ENCODE measurements at places on chromosomes 1 and 21.

DNA sequence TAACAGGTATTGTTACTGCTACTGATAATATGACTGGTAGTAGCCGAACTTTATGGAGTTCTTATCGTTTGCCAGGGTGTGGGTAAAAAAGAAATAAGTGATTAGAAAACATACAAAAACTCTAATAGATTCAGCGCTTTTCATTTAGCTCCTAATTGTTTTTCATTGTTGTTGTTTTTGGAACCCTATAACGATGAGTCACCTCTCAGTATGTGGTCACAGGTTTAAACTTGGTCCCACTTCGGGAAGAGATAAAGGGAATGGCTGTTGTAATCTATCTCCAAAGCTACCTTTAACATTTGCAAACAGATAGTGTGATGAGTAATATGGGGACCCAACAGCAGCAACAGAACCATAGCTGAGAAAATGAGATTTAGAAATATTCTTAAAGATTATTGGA lies 62.7 kb upstream of the BCL10 start:
- DNase-seq: no peak

DNA sequence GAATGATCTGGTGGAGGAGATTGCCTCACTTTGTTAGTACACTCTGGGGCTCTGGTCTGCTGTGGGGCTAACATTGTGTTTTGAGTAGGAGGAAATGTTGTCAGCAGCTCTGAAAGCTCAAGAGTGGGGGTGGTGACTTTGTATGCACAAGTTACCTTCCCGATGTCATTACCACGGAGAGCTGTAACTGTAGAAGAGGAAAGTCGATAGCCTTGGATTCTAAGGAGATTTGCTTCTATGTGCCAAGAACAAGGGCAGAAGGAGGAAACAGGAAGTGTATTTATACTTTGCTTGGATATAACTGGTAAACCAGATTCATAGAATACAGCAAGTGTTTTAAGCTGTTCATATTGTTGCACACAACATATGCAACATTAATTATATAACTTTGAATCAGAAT lies 196.1 kb downstream of the AMY1C start:
- DNase-seq: no peak

DNA sequence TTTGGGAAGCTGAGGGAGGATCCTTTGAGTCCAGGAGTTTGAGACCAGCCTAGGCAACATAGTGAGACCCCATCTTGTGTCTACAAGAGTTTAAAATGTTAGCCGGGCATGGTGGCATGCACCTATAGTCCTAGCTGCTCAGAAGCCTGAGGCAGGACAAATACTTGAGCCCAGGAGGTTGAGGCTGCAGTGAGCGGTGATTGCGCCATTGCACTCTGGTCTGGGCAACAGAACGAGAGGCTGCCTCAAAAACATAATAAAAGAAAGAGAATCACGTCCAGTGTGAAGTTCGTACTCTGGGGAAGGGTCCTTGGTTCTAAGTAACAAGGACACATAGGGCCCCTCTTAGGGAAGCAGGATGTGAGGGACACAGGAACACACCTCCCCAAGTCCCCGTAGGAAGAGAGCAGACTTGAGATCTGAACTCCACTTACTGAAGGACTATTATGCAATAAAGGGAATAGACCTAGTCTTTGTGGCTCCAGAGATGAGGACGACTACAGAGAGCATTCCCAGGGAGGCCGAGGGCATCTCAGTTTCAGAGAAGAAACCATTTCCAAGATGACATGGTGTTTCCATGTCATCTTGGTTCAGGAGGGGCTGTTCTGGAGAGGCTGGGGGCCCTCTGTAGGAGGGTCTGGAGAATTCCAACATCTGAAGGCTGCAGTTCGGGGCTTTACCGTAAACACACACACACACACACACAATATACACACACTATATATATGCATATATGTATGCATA lies 10.8 kb upstream of the ENO1 start:
- no peak for DNase-seq

- peak; percentile 52 for DNase-seq
Measured at GRCh38 chr1:65063025-65063424, 85.0 kb upstream of the AK4 start.

- DNase-seq: no peak
Measured at GRCh38 chr1:184965944-184966860, 8.1 kb downstream of the NIBAN1 start.

DNA sequence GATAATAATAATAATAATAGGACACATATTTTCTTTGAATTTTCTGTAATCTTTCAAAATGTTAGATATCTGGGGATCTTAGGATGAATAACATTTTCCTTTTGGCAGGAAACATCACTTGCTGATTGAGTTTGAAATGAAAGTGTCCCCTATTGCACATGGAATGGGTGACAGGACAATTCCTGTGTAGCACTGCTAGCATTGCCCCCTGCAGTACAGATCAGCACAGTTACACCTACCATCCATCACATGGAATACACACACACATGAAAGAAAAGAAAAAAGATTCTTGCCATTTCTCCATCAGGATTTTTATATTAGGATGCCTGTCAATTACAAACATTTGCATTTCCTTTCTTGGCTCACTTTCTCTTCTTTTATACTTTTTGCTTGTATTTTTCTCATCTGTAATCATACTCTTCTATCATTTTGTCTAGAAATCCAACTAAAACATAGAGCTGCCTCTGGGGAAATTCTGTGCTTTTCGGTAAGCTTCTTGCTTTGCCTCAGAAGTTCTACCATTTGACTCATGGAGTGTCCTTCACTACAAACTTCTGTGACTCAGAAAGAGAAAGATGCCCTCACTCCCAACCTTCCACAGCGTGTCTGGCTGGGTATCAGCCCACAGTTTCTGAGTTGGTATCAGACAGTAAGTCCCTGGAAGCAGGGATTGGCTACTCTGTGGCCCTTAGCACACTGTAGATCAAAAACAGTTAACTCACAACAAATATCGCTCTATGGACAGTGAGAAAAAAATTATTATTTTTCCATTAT lies 641.2 kb downstream of the PTPRC start:
- DNase-seq: no peak

DNA sequence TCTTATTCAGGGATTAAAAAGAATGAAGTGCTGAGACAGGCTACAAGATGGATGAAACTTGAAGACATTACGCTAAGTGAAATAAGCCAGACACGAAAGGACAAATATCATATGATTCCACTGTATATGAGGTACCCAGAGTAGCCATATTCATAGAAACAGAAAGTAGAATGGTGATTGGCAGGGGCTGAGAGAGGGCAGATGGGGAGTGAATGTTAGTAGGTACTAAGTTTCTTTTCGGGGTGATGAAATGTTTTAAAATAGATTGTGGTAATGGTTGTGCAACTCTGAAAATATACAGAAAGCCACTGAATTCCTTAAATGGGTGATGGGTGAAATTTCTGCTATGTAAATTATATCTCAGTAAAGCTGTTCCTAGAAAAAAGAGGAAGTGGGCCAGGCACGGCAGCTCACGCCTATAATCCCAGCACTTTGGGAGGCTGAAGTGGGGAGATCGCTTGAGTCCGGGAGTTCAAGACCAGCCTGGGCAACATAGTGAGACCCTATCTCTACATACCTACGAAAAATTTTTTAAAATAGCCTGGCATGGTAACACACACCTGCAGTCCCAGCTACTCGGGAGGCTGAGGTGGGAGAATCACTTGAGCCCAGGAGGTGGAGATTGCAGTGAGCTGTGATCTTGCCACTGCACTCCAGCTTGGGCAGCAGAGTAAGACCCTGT lies 15.9 kb downstream of the SLC27A3 start:
- peak; percentile 93 for DNase-seq

- DNase-seq: no peak
Measured at GRCh38 chr1:17924578-17924977, 169.4 kb downstream of the ACTL8 start.

- DNase-seq: peak; percentile 83
Measured at GRCh38 chr1:65310078-65310587, 790 bp downstream of the DNAJC6 start.

- peak; percentile 84 for DNase-seq
Measured at GRCh38 chr1:243435836-243436235, 180.0 kb downstream of the SDCCAG8 start.

GRCh38 chr1:62304515-62304914 lies 14.7 kb downstream of the KANK4 start:
- no peak for DNase-seq

GRCh38 chr1:232382671-232383070 lies 247.3 kb downstream of the SIPA1L2 start:
- no peak for DNase-seq

DNA sequence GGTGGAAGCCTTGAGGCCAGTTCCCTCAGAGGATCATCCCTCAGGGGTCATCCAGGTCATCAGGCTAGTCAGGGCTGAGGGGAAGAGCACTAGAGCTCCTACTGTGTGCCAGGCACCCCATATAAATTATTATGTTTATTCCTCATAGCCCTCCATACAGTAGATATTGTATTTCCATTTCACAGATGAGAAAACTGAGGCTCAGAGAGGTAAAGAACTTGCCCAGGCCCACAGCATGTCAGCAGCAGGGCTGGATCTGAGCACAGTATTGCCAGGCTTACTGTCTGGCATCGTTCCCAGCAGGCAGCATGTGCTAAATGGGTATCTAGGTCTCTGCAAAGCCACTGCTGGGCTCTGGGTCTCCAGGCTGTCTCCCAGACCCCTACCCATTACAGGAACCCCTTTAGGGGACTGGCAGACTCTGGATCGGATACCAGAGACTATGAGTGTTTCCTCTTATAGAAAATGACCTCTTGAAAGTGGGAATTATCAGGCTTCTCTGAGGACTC lies 153.3 kb downstream of the PTPRU start:
- no peak for DNase-seq

DNA sequence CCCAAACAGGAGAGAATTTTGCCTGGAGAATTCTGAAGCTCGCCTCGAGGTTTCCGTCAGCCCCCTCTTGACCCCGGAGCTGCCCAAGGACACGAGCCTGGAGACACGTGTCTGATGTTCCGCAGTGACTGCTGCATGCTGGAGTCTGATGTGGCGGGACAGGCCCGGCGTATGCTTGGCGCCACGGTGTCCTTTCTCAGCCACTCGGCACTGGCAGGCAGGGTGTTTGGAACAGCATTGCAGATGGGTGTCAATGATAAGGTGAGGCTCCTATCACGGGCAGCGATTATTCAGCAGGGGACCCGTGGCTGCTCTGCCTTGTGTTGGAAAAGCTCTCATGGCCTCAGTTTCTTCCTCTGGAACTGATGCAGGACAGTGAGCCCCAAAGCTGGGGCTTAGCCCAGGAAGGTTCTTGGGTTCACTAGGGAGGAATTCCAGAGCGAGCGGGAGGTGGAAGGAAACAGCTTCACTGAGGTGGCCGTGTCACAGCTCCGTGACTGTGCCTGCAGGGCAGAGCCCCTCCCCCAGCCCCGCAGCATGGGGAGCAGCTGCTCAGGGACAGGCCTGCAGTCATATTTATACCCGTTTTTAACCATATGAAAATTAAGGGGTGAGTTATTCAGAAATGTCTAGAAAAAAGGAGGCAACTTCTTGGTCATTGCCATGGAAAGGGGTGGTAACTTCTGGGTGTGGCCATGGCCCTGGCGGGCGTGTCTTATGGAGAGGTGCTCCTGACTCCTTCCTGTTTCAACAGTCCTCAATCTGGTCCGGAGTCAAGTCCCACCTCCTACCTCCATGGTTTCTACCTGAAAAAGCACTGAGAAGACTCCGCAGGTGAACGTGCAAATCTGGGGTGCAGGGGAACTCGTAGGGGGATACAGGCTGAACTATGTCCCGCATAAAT lies 123.4 kb downstream of the SIK1 start:
- peak; percentile 14 for DNase-seq

DNA sequence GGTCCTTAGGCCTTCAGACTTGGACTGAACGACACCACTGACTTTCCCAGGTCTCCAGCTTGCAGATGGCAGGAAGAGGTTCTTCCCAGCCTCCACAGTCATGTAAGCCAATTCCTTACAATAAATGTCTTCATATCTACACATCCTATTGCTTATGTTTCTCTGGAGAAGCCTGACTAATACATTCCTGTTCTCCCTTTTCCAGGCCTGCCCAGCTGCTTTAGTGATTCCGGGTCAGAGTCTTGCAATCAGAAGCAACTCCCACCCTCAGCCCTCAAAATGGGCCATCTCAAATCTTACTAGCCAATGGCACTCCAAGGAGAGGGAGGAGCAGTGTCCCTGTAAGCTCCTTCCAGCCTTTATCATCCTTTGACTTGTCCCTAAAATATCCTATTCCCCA lies 16.4 kb upstream of the CPT2 start:
- no peak for DNase-seq

DNA sequence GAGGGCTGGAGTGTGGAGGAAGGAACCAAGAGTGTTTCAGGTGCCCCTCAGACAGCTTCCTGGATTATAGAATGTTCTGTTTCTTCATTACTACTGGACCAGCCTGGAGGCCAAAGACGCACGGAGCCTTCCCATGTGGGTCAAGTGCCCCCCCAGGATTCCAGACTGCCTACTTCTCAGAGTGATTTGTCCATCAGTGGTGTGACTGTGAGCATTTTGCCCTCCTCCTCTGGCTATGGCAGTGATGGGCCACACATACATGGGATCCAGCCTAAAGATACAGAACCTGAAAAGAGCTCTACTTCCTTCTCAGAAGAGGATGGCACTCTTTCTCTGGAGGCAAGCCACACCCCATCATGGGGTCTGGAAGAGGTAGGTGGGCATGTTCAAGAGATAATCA lies 64.9 kb downstream of the MACF1 start:
- DNase-seq: no peak

- no peak for DNase-seq
Measured at GRCh38 chr1:155037043-155037442, 3.4 kb downstream of the DCST1 start.

DNA sequence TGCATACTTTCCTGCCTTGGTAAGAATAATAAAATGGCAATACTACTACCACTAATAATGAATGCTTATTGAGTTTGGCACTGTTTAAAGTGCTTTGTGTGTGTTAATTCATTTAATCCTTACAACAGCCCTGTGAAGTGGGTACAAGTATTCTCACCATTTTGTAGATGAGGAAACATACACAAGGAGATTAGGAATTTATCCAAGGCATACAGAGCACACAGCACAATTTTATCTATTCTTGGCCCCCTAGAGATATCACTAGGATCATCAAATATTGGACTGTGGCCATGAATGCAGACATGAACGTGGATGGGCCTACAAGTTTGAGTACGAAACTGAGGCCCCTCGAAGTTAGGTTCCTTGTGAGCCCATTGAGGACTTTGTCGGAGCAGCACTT lies 39.5 kb downstream of the TENT5C start:
- no peak for DNase-seq

- DNase-seq: peak; percentile 71
Measured at GRCh38 chr1:71834601-71835441, 447.5 kb downstream of the NEGR1 start.

DNA sequence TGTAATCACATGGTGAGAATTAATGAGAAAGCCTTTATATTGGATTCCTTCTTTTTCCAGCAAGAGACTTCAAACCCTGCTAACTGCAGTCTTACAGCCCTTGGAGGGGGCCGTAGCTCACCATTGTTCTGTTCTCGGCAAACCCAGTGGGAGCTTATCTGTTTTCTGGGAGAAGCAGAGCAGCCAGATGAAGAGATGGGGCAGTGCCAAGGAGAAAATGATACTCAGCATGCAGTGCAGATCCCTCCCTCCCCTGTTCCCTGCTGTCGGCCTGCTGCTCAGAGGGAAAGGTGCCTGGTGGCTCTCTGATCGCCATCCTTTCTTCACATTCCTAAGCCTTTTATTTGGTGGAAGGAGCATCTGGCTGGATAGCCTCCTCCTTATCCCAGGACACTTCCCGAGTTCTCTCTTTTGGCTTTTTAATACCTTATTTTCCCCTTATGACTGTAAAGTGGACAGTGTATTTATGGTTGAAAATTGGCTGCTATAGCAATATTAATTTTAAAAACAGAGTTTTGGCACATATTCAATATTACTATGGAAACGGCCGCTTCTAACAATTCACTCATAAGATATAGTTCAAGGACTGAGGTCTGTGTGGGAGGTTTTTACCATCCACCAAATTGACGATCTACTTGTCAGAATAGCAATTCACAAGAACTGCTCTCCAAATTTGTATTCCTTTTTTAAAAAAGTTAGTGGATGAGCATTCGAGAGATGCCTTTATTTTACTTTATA lies 203.4 kb downstream of the CRB1 start:
- DNase-seq: no peak
